ENCODE measurements at places on chromosomes 2 and 18.

DNA sequence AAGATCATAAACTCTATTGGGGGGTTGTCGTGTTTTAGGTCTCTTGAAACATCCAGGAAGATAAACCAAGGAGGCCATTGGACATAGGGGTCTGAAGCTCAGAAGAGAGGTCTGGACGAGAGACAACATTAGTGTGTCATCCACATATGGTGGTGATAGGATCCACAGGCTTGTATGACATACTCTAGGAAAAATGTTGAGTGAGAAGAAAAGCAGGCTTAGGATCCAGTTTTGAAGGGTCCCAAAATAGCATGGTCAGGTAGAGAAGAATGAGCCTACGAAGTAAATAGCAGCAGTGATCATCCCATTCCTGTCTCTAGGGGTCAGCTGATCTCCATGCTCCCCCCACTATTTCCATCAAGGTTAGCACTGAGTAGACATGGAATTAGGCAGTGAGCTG lies 166.8 kb downstream of the ANKRD30B start:
- no peak for DNase-seq

- DNase-seq, result no peak
Observed at GRCh38 chr2:33652830-33653229, 53.7 kb upstream of the FAM98A start.

- DNase-seq, result no peak
Observed at GRCh38 chr2:219681694-219682300, 54.4 kb downstream of the SLC4A3 start.

DNA sequence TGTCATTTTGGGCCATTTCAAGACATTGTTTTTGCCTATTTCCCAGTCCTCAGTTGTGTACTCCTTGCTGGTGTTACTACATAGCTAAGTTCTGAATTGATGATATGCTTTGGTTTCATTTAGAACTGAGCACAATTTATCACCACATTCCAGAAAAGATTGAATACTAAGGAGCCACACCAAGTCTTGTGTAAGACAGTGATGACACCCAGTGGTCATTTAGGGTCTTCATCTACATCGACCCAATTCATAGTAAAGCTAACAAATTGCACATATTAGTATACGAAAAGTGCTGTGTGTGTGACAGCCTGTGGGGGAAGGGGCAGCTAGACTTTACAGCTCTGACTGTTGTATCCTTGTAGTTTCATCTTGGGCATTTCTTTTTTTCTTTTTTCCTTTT lies 10.9 kb upstream of the DLX2 start:
- DNase-seq, result no peak

GRCh38 chr2:19933351-19933981 lies 31.7 kb upstream of the TTC32 start:
- no peak for DNase-seq

- DNase-seq, result no peak
Observed at GRCh38 chr2:154437104-154437503, 261.4 kb upstream of the KCNJ3 start.

DNA sequence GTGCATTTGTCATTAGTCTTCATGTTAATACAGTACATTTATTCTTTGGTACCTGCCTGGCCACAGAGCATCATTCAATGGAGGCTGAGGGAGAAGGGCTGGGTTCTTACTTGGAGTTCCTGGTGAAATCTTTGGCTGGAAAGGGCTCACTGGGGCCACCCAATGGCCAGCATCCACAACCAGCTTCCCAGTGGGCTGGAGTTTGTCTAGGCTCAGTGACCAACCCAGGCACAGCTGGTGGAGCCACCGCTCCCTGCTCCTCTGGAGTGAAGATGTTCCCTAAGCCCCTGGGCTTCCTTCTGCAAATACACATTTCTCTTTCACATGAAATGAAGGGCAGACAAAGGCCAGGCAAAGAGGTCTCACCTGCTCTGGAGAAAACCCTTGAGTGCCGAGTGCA lies 34.4 kb downstream of the EHD3 start:
- DNase-seq, result no peak

- DNase-seq, result peak; percentile 14
Observed at GRCh38 chr2:211351987-211352386, 795.6 kb downstream of the CPS1 start.

DNA sequence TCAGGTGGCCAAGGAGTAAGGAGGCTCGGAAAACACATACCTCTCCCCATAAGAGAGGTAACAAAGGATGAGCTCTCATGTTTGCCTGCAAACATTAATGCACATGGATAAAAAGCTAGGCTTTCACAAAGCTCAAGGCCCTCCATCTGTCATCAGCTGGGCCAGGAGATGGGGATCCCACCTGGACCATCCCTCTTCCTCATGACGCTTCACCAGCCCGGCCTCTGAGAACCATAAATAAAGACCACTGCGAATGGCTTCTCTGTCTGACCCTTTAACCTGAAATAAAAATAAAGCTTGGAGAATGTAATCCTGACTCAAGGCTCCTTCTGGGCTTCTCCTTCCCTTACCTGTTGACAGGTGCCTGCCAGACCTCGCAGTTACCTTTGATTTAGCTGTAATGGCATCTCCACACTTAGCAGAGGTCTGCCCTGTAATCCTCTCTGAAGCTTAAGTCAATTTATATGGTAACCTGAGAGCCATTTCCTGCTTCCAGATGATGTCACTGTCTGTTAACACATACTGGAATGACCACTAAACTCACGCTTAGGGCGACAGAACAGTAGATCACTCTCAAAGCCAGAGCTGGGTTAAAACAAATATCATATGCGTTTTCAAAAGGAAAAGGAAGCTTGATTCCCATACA lies 29.3 kb upstream of the FOXI3 start:
- no peak for DNase-seq

GRCh38 chr2:171957061-171957460 lies 34.8 kb downstream of the HAT1 start:
- no peak for DNase-seq

DNA sequence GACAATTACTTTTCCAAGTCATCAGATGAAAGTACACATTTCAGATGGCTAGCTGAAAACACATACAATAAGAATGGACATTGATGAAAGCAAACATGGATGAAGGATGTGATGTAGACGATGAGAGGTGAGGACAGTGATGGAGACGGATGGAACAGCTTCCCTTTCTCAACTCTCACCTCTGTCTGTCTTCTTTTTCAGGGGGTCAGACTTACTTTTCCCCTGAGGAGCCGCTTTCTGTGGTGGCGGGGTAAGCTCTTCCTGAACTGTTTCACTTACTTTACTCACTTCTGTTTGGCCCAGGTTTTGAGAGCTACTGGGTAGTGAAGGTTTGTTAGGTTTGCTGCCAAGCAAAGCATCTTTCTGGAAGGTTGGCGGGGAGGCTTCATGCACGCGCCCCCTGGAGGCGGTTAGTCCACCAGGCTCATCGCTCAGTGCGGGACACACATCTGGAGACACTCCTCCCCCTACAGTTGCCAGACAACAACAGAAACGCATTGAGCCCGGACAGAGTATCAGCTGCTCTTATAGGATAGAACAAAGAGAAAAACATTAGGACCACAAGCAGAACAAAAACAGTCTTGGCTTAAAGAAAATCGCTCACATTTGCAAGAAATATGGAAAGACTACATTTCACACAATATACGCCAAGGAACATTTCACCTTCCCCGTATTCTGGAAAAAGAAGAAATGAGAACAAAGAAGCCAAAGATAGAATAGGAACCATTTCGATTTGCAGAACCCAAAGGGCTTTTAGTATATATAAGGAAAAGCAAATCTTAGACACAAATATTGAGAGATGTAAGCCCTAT lies 90.5 kb downstream of the MYOM1 start:
- DNase-seq, result no peak

- no peak for DNase-seq
Observed at GRCh38 chr2:127927384-127927783, 41.6 kb upstream of the AMMECR1L start.

GRCh38 chr18:8765783-8766463 lies 60.6 kb downstream of the MTCL1 start:
- no peak for DNase-seq

DNA sequence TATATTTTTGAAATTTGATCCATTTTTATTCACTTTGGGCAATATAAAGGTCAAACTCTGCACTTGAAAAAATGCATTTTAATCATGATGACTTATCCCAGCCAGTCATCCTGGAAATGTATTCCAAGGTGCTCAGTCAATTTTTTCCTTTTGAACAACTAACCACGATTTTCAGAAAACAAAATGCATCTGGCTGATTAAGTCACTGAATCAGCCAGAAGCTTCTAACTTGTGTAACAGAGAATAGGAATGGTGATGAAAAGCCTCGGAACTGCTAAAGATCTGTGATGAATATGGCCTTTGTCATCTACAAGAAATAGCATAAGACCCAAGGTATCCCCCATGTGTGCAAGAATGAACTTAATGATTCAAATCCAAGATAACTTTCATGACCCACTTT lies 572.7 kb downstream of the EPHA4 start:
- DNase-seq, result no peak

GRCh38 chr2:231299267-231299666 lies 96.2 kb upstream of the B3GNT7 start:
- no peak for DNase-seq

DNA sequence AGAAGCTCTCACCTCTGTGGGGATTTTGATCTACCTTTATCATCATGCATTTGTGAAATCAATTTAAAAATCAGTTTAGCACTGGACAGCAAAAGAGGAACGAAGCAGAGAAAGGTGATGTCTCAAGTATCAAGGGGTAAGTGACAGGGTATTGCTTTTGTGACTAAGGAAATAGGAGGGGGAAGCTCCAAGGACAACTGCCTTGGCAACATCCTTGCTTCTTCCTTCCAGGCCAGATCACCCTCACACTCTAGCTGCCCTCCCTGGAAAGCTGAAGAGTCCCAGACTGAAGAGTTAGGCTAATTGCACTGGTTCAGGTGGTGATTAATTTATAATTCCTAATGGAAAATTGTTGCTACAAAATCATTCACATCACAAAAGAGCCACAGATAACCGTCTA lies 859.1 kb upstream of the ACVR2A start:
- no peak for DNase-seq

DNA sequence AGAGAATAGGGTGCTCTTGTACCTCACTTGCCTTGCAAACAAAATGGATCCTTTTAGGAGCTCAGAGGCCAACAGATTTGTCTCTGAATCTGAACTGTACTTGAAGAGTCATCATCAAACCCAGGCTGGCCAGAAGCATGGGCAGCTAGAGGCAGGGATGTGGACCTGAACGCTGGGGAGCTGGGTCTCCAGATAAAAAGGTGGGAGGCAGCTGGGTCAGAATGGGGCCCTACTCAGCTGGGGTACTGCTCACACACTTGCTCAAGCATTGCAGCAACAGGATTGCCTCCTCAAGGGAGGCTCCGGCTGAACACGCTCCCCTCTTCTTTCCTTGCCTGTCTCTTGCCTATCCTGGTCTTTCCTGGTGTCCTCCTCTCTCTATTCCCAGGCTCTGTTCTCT lies 57.3 kb upstream of the SIX3 start:
- no peak for DNase-seq

GRCh38 chr18:58495207-58495606 lies 133.7 kb downstream of the ALPK2 start:
- no peak for DNase-seq

GRCh38 chr2:143885461-143885860 lies 634.5 kb downstream of the ZEB2 start:
- no peak for DNase-seq

DNA sequence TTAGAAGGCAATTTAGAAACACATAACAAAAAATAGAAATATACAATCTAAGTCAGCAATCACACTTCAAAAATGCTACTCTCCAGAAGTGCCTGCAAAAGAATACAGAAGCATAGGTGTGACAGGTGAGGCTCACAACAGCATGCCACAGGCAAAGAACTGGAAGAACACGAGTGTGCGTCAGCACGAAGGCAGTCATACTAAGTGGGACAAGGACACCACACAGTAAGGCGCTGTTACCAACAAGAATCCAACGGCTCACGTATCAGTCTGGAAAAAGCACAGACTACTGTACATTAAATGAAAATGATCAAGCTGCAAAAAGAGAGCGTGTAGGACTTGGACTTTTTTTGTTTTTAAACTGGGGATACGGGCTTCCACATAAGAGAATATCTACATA lies 18.7 kb downstream of the HDLBP start:
- DNase-seq, result no peak

DNA sequence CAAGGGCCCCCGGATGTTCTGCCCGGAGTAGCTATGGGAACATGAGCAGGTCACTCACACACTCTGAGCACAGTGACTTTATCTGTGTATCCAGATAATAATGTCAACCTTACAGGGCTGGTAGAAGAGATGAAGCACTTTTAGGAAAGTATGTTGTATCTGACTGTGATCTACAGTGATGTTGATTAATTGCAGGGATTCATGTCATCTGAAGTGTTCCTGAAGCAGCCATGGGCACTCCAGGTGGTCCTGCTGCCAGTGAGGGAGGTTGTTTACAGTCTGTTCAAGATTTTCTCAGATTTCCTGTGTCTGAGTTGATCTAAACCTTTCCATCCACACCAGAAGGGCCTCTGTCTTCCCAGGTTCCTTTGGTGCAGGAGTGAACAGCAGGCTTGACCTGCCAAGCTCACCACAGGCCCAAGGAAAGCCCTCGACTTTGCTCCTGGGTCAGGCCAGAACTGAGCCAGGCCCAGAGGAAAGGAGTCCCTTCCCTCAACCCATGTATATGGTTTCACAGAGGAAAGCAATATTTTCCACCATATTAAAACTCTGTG lies 28.0 kb downstream of the KIAA2012 start:
- DNase-seq, result no peak

DNA sequence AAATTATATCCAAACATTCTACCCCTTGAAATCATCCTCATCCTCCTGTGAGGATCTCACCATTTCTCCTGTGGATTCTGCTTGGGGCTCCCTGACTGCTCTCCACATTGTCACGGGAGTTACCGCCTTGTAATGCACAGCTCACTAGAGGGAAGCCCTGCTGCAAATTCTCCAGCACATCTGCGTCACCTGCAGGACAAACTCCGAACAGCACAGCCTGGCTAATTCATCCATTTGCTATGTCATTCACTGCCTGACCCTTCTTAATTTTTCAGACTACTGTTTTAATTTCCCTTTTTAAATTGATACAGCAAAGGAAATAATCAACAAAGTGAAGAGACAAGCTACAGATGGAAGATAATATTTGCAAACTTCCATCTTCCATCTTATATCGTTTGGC lies 627.4 kb downstream of the FBXO15 start:
- DNase-seq, result no peak

- no peak for DNase-seq
Observed at GRCh38 chr2:10533811-10534321, 85.7 kb upstream of the ODC1 start.

- no peak for DNase-seq
Observed at GRCh38 chr2:69299772-69300516, 87.1 kb downstream of the GFPT1 start.

GRCh38 chr2:54859416-54859815 lies 136.0 kb downstream of the EML6 start:
- DNase-seq, result no peak

All from NCI-H1436 treated with DMSO at 0.1 percent for 48 hours (cell line).